ENCODE measurements at places on chromosomes 2 and 18. TPM values are rescaled to one million over a fixed set of nuclear protein-coding genes. Genes with fewer than 3 reads are reported as not detected.

Gene SRD5A2
- total RNA-seq = 0.04 TPM

Gene SIX3
- total RNA-seq = 0.41 TPM

Gene GPATCH11
- 12.0 TPM for total RNA-seq

Gene ANTXR1
- total RNA-seq = 167 TPM

Gene MAL
- total RNA-seq = not detected

Gene LYG1
- 1.6 TPM for total RNA-seq

Gene ALK
- total RNA-seq = not detected

Gene IL1F10
- not detected for total RNA-seq

Gene DSG1
- not detected for total RNA-seq

Gene DLX2
- total RNA-seq = 0.89 TPM

Gene SERPINB12
- not detected for total RNA-seq

Gene IL36G
- not detected for total RNA-seq

Gene ALLC
- not detected for total RNA-seq

Gene PRKAG3
- not detected for total RNA-seq

Gene HTR2B
- total RNA-seq = 0.07 TPM

Gene CRYGD
- not detected for total RNA-seq

Gene GAD1
- 0.79 TPM for total RNA-seq

Gene GYPC
- total RNA-seq = not detected

Gene CKAP2L
- 11.8 TPM for total RNA-seq

Gene CRYGB
- total RNA-seq = not detected

Gene FAM124B
- not detected for total RNA-seq

Gene TDRD15
- not detected for total RNA-seq

Gene ALPG
- 0.15 TPM for total RNA-seq

Gene CMPK2
- 1.00 TPM for total RNA-seq

Gene STPG4
- not detected for total RNA-seq

Gene DNPEP
- total RNA-seq = 62.6 TPM

Gene LRP1B
- not detected for total RNA-seq

Gene NT5C1B
- total RNA-seq = not detected

Gene TRIM43
- total RNA-seq = 0.05 TPM

Gene SERPINB4
- total RNA-seq = 0.16 TPM

Gene FAM110C
- total RNA-seq = 0.14 TPM

Gene PROKR1
- total RNA-seq = not detected

Gene UGT1A5
- not detected for total RNA-seq

Gene NAT8
- not detected for total RNA-seq

Gene EVX2
- not detected for total RNA-seq

Gene SP100
- 28.5 TPM for total RNA-seq

Gene FAM237A
- not detected for total RNA-seq

Gene DSG4
- total RNA-seq = 0.02 TPM
